Endothelial cell of umbilical vein (primary cell): ENCODE measurements at places on chromosomes 12 and 14. TPM values are rescaled to one million over a fixed set of nuclear protein-coding genes. Genes with fewer than 3 reads are reported as not detected.

DNA sequence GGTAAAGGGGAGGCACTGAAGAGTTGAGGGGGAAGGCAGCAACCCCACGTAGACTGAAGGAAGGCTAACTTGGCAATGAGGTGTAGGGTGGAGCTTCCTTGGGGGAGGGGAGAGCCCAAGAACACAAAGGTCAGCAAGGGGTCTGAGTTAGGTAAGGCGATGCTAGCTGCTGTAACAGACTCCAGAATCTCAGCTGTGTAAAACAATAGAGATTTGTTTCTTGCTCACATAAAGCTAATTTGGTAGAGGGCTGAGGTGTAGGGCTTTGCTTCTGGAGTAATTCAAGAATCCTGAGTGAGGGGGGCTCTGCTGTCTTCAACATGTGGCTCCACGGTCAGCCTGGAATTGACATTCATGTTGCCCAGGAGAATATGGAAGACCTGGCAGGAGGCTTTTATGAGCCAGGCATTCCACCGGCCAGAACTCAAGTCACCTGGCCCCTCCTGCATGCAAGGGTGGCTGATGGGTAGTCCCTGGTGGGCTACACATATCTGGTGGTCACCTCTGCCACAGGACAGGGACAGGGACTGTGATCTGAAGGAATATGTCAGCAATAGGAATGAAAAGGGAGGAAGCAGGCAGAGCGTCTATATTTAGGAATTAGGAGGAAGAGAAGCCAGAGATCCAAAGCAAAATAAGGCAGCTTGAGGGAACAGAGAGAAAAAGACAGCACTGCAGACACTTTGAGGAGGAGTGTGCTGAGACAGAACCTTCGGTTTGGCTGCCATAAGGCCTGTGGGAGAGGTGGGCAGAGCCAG is 153.7 kb downstream of the ZFP36L1 start:
- H3K4me3 ChIP-seq, result no peak overlapping the region
- H3K4me1 ChIP-seq, result peaks cover 7% of the 10 kb centered on the region
- H3K36me3 ChIP-seq, result no peaks in the 10 kb centered on the region
- no peak overlapping the region for H3K27ac ChIP-seq

- no peak for DNase-seq
- no peak overlapping the region for H3K27ac ChIP-seq
- peaks cover 5% of the 10 kb centered on the region for H3K4me1 ChIP-seq
Measured at GRCh38 chr12:31631809-31632208, 27.7 kb upstream of the ETFBKMT start.

GRCh38 chr12:99250091-99250490 is 397.5 kb upstream of the GARIN6 start:
- H3K27ac ChIP-seq, result no peak overlapping the region
- no peaks in the 10 kb centered on the region for H3K36me3 ChIP-seq
- no peaks in the 10 kb centered on the region for H3K27me3 ChIP-seq
- DNase-seq, result no peak
- no peaks in the 10 kb centered on the region for H3K4me1 ChIP-seq

GRCh38 chr12:111155521-111155920 is 213.4 kb downstream of the PHETA1 start:
- no peaks in the 10 kb centered on the region for H3K36me3 ChIP-seq
- no peak overlapping the region for H3K27ac ChIP-seq
- no peaks in the 10 kb centered on the region for H3K4me1 ChIP-seq

TSPAN11 gene
- total RNA-seq, result 3.9 and 4.5 TPM in 2 replicates

ETNK1 gene
- 63.8 and 68.4 TPM in 2 replicates for total RNA-seq
